ENCODE measurements at places on chromosomes 4 and X.

GRCh38 chr4:23922013-23922412, 32.2 kb upstream of the PPARGC1A start:
- no peak for DNase-seq

GRCh38 chr4:162683659-162684370, 482.9 kb downstream of the NAF1 start:
- no peak for DNase-seq

- no peak for DNase-seq
Measured at GRCh38 chr4:15438939-15439524, 11.2 kb downstream of the C1QTNF7 start.

- no peak for DNase-seq
Measured at GRCh38 chr4:26447378-26447777, 42.9 kb downstream of the CCKAR start.

GRCh38 chr4:8028884-8029568, 89.4 kb upstream of the AFAP1 start:
- DNase-seq = no peak

- no peak for DNase-seq
Measured at GRCh38 chrX:34406580-34406979, 250.5 kb downstream of the TMEM47 start.

DNA sequence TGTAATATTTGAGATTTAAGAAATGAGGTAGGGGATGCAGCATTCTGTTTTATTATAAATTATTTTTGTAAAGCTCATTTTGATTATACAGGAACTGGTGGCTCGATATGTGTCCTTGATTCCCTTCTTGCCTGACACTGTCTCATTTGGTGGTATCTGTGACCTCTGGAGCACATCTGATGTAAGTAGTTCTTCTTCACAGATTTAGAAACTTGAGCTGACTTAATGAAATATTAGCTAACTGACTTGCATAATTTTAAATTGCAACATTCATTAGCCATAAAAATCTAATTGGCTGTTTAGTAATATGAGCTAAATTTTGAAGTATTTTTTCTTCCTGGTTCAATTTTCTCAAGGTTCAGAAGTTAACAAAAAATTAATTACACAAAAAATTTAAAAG, 69.1 kb downstream of the FBXL5 start:
- DNase-seq = no peak

Data from effector memory CD8-positive, alpha-beta T cell (primary cell).